Pancreas (tissue), 10 donors: ENCODE measurements at places on chromosomes 7 and 10. TPM values are rescaled to one million over a fixed set of nuclear protein-coding genes. Genes with fewer than 3 reads are reported as not detected.

GRCh38 chr7:143222782-143223181, 945 bp downstream of the TAS2R40 start:
- DNase-seq, result no peak
- H3K4me1 ChIP-seq, result no peaks in the 10 kb centered on the region
- H3K27ac ChIP-seq, result no peak overlapping the region
- H3K4me3 ChIP-seq, result no peak overlapping the region
- H3K27me3 ChIP-seq, result no peaks in the 10 kb centered on the region
- no peaks in the 10 kb centered on the region for H3K36me3 ChIP-seq

DNA sequence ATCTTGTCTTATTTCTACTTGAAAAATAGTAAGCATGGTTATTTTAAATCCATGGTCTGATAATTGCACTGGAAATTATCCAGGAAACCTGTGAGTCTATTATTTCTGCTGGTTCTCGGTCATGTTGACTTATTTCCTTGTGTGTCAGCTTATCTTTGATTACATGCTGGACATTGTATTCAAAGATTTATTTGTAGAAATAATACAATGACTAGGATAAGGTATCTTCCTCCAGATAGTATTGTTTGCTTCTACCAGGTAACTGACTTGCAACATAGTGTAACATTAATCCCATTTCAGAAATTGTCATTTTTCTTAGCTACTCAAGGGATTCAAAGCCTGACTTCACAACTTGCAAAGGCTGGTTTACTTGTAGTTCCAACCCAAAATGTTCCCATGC, 33.4 kb downstream of the PLXNA4 start:
- H3K27me3 ChIP-seq, result no peaks in the 10 kb centered on the region
- no peaks in the 10 kb centered on the region for H3K4me1 ChIP-seq
- no peak for DNase-seq
- no peaks in the 10 kb centered on the region for H3K36me3 ChIP-seq

DNA sequence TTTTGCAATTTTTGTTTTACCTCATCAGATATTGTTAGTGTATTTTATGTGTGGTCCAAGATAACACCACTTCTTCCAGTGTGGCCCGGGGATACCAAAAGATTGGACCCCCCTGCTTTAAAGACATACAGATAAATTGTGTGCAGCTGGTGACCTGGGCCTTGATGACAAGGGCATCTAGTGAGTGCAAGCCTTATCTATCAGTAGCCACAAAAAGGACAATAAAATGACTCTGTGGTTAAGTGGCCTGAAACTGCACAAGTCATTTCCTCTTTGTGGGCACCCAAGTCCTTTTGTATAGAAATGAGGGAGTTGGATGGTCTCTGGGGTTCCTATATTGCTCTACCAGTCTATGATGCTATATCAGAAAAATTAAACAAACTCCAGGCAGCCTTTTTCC, 98.1 kb downstream of the PARD3 start:
- no peak overlapping the region for H3K27ac ChIP-seq
- H3K4me1 ChIP-seq, result peaks cover 6% of the 10 kb centered on the region
- no peaks in the 10 kb centered on the region for H3K27me3 ChIP-seq
- no peaks in the 10 kb centered on the region for H3K36me3 ChIP-seq
- no peak for DNase-seq

GRCh38 chr7:128781126-128781525, 5.5 kb upstream of the OPN1SW start:
- no peaks in the 10 kb centered on the region for H3K36me3 ChIP-seq
- no peak overlapping the region for H3K4me3 ChIP-seq
- DNase-seq, result no peak
- H3K4me1 ChIP-seq, result no peaks in the 10 kb centered on the region
- no peak overlapping the region for H3K27ac ChIP-seq
- H3K27me3 ChIP-seq, result no peaks in the 10 kb centered on the region

- no peak overlapping the region for H3K4me3 ChIP-seq
- no peaks in the 10 kb centered on the region for H3K4me1 ChIP-seq
- no peak overlapping the region for H3K27ac ChIP-seq
- H3K36me3 ChIP-seq, result peaks cover 3% of the 10 kb centered on the region
- H3K27me3 ChIP-seq, result no peaks in the 10 kb centered on the region
These were observed 14.7 kb downstream of the CUZD1 start for GRCh38 chr10:122830965-122831353.

GRCh38 chr7:151271699-151272355, 23.3 kb upstream of the SMARCD3 start:
- no peak overlapping the region for H3K4me3 ChIP-seq
- H3K27me3 ChIP-seq, result no peaks in the 10 kb centered on the region
- H3K4me1 ChIP-seq, result no peaks in the 10 kb centered on the region

The TMEM213 gene
- 0.09 TPM for total RNA-seq

The PRLHR gene
- 0.46 TPM for total RNA-seq

The DENND2A gene
- 1.4 TPM for total RNA-seq

The OR6B1 gene
- total RNA-seq, result not detected

The NRCAM gene
- total RNA-seq, result 42.3 TPM

The GBX1 gene
- not detected for total RNA-seq

The ODAD2 gene
- total RNA-seq, result 0.28 TPM
